Thoracic aorta (tissue), 2 donors: ENCODE measurements at places on chromosomes 12 and 14.

DNA sequence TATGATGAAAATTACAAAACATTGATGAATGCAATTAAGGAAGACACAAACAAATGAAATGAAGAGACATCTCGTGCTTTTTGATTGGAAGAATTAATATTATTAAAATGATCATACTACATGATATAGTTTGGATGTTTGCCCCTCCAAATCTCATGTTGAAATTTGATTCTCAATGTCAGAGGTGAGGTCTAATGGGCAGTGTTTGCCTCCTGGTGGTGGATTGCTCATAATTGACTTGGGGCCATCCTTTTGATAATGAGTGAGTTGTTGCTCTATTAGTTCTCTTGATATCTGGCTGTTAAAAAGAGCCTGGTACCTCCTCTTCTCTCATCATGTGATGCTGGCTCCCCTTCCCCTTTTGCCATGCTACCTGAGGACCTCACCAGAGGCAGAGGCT, 56.7 kb downstream of the CD163L1 start:
- DNase-seq, result no peak

DNA sequence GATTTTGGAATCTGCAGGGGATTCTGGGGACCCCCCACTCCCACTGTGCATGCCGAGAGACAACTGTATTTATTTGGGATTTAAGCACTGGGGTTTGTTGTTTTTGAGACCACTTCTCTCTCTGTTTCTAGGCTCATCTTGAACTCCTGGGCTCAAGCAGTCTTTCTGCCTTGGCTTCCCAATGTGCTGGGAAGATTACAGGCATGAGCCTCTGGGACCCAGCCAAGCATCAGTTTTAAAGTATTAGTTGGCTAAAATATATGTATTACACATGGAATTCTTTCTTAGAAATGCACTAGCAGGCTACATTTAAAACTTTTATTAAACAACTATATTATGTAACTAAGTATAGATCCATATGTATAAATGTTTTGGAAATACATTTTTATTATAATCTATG, 78.3 kb downstream of the AEBP2 start:
- DNase-seq, result no peak

- DNase-seq, result no peak
Observed at GRCh38 chr12:78316631-78317468, 486.2 kb downstream of the NAV3 start.

GRCh38 chr12:6370994-6371754, 4.2 kb downstream of the SCNN1A start:
- DNase-seq, result no peak

DNA sequence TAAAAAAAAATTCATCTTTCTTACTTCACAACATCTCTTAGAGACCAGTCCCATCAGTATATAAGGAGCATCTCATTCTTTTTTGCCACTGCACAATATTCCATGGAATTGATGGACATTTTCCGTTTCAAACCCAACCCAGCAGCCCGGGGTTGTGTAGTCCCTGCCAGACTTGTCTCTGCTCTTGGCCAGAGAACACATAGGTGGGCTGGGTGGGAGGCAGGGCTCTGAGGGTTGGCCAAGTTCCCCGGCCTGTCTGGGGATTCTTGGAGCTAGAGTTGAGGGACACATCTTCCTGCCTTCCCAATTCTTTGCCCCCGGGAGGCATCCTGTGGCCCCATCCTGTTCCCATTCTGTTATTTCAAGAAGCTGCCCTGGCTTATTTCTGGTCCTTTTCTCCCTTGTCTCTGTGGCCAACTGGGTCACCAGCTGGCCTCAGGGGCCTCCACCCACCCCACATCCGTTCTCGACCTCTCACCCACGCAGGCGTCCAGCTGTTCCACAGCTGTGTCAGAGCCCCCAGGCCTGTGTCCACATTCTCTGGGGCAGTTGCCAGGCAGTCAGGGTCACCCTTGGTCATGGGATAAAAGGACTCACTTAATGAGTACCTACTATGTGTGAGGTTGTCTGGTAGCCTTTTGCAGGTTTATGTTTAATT, 52.0 kb upstream of the CCDC63 start:
- no peak for DNase-seq

GRCh38 chr12:71565535-71565934, 98.1 kb downstream of the ZFC3H1 start:
- DNase-seq, result no peak

DNA sequence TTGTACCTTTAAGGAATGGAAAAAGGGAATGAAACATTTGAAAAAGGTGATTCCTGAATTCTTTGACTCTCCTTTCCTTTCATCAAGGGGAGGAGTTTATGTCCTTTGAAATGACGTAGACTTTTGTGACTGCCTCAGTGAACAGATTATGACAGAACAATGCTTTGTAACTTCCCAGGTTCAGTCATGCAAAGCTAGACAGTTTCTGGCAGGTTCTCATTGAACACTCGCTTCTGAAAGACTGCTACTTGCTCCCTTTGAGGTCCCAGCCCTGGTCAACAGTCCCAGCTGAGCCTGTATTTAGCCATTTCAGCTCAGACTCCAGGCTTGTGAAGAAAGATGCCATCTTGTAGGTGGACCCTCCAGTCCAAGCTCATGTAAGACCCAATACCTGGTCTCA, 1178.9 kb downstream of the BCL11B start:
- DNase-seq, result no peak

- DNase-seq, result no peak
Observed at GRCh38 chr12:69903548-69903947, 78.5 kb downstream of the MYRFL start.

DNA sequence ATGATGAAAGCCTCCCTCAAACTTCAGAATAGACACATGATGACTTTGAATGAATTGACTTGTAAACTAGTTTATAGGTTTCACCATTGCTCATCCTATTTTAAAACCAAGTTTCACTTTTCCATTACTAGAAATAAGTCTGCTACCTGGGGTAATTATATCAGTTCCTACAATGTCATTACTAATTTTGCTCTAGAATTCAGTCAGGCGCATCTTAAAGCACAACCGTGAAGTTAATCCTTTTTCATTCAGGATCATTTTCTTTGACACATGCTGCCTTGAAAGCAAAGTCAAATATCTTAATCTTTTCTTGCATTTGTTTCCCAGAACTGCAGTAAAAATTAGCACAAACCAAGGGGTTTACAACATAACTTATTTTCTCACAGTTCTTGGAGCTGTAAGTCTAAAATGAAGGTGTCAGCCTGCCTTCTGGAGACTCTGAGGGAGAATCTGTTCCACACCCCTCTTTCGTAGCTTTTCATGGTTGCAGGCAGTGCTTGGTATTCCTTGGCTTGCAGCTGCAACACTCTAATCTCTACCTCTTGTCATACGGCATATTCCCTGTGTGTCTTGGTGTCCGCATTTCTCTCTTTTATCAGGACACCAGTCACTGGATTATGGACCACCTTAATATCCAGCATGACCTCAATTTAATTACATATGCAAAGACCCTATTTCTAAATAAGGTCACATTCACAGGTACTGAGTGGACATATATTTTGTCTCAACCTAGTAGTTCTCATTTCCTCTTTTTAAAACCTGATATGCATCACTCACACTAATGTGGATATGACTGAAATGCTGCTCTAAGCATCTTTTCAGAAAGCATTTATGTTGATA, 114.3 kb upstream of the PDZRN4 start:
- no peak for DNase-seq

DNA sequence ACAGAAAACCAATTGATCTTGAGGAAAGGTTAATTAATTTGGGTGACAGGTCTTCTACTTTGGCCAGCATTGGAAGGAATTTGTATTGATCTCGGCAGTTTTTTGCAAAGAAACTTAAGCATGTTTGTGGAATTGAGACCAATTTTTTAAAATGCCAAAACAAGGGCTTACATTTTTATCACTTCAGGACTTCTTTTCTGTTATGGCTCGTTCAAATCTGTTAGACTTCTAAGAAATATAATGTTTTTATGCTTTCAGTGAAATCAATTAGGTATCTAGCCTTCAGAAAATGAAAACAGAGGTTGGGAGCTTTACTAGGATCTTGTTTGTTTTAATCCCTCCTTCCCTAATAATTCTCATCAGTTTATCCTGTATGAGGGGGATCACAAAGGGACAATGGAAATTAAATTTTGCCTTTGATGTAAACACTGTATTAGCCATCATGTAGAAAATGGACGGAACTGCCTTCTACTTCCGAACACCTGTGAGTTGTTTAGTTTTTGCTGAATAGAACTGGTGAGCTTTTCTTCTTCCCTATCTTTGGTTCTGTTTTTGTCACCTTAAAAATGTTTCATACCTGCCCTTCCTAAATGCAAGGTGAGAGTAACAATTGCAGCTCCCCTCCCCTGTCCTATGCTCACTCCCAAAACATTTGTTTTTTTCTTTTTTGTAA, 7.8 kb downstream of the FOXA1 start:
- no peak for DNase-seq

GRCh38 chr12:110038741-110039084, 9.6 kb downstream of the C12orf76 start:
- DNase-seq, result no peak

DNA sequence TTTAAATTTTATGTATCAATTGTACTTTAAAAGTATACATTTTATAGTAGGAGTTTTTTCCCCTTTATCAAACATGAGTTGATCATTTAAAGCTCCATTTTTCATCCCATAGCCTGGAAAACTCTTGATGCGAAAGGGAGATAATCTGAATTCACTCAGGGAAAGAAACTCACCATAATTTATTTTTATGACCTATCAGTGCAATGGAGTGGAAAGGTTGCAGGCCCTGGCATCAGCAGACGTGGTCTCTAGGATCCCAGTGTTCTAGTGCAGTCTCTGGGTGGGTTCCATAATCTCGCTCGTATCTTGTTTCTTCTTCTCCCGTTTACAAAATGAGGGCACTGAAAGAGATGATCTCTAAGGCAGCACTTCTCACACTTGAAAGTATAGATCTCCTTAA, 85.0 kb downstream of the PTGER2 start:
- DNase-seq, result no peak

DNA sequence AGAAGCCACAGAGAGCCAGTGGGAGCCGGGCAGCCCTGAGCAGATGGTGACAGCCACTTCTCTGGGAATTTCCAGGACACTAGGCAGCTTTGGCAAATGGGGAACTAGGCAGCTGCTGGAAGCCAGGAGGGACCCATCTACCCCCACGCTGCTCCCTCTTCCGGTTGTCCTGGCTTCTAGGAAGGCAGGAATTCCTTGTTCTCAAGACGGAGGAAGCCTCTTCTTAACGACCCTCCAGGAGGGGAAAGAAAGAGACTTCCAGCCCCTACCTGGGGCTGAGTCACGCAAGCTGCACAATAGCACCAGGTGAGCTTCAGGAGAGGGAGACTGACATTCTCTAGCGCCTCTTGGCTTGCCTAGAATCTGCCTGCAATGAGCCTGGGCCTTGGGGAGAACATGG, 141.5 kb downstream of the ANO2 start:
- no peak for DNase-seq

GRCh38 chr12:55642669-55643068, 6.0 kb downstream of the OR10P1 start:
- DNase-seq, result no peak

- no peak for DNase-seq
Observed at GRCh38 chr14:23380197-23380914, 3.5 kb downstream of the CMTM5 start.

GRCh38 chr14:56183631-56184157, 65.5 kb downstream of the PELI2 start:
- no peak for DNase-seq

GRCh38 chr14:89146274-89146673, 270.8 kb downstream of the FOXN3 start:
- DNase-seq, result no peak

DNA sequence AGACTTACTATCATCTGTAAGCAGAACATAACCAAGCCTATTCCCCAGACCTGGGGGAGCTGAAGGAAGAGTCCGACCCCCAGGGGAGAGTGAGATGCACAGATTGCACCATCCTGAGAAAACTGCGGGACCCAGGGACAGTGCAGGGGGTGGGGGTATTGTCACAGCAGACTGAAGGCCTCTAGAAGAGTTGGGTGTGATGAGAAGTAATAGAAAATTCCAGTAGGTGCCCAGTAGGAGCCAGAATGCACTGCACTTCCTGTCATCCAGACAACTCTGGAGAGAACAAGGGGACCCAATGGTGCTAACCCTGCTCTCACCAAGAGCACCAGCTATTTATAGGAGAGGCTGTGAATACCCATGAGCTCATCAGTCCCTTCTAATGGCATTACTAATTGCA, 190.1 kb downstream of the BCL11B start:
- no peak for DNase-seq

GRCh38 chr12:62345667-62346066, 85.5 kb downstream of the USP15 start:
- DNase-seq, result no peak

DNA sequence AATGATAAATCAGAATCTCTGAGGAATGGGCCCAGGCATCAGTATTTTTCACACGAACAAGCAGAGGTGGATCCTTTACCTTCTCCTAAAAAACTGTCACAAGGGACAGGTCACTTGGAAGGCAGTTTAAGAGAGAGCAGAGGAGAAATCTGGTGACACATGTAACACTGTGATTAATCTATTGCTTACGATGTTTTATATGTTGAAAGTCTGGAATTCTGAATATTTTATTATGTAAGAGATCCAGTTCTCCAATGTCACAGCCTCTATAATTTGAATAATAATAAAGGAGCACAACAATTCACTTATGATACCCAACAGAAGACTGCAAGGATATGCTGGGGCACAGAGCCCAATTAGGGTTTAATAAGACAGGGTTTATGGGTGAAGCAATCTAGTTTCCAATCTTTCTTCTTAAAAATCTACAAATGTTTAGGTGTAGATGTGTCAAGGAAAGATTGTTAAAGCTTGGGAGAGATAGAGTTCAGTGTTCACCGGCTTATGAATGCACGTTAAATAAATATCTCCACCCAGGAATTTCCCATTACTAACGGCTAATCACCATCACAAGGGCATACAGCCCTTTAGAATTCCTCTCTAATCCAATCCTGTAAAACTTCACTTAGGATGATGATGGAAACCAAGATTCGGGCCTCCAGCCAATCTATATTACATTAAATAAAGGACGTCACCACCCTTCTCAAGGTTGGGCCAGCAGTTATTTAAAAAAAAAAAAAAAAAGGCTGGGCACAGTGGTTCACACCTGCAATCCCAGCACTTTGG, 23.4 kb downstream of the DUSP16 start:
- DNase-seq, result no peak

GRCh38 chr12:111081600-111081999, 161.2 kb upstream of the MYL2 start:
- no peak for DNase-seq

- DNase-seq, result no peak
Observed at GRCh38 chr14:32722631-32723183, 216.0 kb upstream of the NPAS3 start.

GRCh38 chr12:120167529-120168095, 26.9 kb downstream of the GCN1 start:
- no peak for DNase-seq

DNA sequence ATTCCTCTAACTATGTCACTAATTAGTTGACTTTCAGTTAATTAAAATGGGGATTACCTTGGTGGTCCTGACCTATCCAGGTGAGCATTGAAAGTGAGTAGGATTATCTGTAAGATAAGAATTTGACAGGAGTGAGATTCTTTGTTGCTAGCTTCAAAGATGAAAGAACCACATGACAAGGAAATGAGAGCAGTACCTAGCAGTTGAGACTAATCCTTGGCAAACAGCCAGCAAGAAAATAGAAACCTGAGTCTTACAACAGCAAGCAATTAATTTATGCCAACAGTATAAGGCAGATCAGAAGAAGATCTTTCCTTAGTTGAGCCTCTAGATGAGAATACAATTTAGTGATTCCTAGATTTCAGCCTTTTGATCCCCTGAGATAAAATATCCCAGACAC, 1058.4 kb downstream of the LRFN5 start:
- no peak for DNase-seq
